ENCODE measurements at places on chromosomes 1 and 21. TPM values are rescaled to one million over a fixed set of nuclear protein-coding genes. Genes with fewer than 3 reads are reported as not detected.

CDK11B gene
- 32.0 TPM for total RNA-seq

GRCh38 chr1:83689921-83690868 lies 308.7 kb downstream of the TTLL7 start:
- peaks cover 11% of the 10 kb centered on the region for H3K4me1 ChIP-seq
- no peaks in the 10 kb centered on the region for H3K27me3 ChIP-seq
- no peak overlapping the region for H3K4me3 ChIP-seq
- DNase-seq, result no peak
- H3K27ac ChIP-seq, result no peak overlapping the region
- H3K36me3 ChIP-seq, result no peaks in the 10 kb centered on the region

SERTAD4 gene
- 11.9 TPM for total RNA-seq

DNA sequence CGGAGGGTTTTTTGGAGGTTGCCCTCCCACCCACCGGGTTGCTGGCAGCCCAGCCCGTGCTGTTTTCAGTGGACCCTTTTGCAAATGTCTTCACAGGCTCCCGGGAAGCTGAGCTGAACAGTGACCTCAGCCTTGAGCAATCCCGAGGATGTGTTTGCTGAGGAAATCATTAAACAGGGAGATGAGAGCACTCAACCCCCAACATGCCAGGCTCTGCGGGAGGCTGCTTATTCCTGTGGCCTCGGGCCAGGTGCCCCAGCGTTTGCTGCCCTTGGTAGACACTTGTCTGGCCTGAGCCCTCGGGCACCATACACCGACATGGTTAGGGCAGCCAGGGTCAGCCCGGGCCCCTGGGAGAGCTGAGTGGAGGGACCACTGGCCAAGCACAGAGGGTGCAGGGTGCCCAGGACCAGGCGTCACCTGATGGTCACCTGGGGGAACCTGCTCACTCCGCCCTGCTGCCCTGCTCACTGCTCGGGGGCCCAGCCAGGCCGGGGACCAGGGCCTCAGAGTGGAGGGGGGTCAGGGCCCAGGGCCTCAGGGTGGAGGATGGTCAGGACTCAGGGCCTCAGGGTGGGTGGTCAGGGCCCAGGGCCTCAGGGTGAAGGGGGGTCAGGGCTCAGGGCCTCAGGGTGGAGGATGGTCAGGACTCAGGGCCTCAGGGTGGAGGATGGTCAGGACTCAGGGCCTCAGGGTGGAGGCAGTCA lies 42.5 kb upstream of the POFUT2 start:
- no peaks in the 10 kb centered on the region for H3K4me1 ChIP-seq
- no peaks in the 10 kb centered on the region for H3K36me3 ChIP-seq
- H3K27me3 ChIP-seq, result no peaks in the 10 kb centered on the region
- H3K4me3 ChIP-seq, result no peak overlapping the region

AMIGO1 gene
- 0.88 TPM for total RNA-seq

DNA sequence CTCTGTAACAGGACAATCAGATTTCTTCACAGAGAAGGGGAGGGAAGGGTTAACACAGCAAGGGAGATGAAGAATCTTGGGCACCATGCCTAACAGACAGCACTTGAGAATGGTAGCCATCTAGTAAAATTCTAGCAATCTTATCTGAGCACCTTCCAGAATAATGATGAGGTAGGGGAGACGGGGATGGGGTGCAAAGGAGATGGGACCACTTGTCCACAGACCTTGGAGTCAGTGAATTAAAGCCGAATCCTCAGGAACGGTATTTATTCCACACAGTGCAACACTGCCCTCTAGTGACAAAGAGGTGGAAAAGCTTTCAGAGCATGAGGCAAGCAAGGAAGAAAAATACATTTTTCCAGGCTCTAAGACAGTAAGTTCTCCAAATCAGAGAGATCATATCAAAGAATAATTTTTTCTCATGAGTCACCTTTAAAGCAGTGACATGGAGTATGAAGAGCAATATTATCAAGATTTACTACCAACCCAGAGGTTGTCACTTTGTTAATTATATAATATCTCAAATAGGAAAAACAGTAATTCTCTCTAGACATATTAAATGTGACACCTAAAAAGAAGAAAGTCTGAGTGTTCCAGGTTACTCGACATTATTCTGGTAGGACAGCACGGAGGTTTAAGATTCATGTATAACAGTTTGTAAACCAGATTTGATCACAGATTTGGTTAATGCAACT lies 43.3 kb upstream of the LPAR3 start:
- no peak overlapping the region for H3K27ac ChIP-seq
- no peak overlapping the region for H3K4me3 ChIP-seq
- H3K36me3 ChIP-seq, result no peaks in the 10 kb centered on the region
- DNase-seq, result peak; percentile 57
- peaks cover 17% of the 10 kb centered on the region for H3K27me3 ChIP-seq

- H3K27me3 ChIP-seq, result peaks cover 18% of the 10 kb centered on the region
- H3K27ac ChIP-seq, result no peak overlapping the region
- H3K4me3 ChIP-seq, result no peak overlapping the region
- H3K36me3 ChIP-seq, result no peaks in the 10 kb centered on the region
Measured at GRCh38 chr1:160607011-160607671, 27.8 kb upstream of the CD84 start.

DNA sequence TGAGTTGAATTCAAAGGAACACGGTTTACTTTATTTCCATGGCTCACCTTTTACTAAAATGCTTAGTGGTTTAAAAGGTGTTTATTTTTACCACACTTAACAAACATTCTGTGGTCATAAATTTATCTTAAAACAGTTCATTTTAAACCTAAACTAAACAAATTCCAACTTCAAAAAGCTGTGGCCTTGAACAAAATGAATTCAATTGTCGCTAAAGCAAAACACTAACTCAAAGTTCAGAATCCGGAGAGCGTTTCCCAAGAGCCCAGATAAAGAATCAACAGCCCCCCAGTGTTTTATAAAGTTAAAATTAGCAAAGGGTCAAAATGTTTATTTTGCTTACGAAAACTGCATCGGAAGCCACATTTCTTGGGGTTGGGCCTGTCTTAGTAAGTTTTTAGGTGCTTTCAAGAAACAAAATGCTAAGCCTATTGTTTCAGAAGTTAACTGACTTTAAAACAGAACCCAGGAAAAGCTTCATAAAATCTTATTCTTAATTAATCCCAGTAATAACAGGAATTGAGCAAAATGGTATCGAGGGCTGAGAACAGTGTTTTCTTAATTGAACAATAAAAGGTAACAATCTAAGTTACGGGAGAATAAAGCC lies 1.3 kb downstream of the PUM1 start:
- no peaks in the 10 kb centered on the region for H3K27me3 ChIP-seq
- peaks cover 2% of the 10 kb centered on the region for H3K36me3 ChIP-seq
- peak overlapping the region; percentile 99 for H3K4me3 ChIP-seq
- DNase-seq, result peak; percentile 48

DNA sequence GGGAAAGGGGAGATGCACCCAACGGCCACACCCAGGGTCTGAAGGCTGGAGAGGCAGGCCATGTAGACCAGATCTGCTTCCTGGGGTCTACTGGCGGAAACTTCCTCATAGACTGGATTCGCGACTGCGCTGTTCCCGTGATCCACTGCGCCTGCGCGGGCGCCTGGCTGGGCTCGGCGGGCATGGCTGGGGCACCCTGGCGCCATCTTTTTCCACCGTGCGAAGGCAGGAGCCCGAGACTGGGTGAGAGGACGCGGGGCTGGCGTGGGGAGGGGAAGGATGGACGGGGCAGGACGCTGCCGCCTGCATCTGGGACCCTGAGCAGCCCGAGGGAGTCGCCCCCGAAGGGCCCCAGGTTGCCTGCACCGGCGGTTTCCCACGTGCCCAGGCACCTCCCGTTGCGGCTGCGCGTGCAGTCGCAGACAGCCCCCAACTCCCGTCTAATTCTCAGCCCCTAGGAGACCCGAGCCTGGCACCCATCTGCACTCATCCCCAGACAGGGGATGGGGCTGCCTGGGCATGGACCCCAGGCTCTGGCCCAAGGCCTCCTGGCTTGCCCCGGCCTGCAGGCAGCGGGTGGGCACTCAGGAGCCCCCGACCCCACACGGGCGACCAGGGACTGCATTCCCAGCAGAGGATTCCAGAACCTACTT lies 12.4 kb upstream of the FAM3B start:
- no peaks in the 10 kb centered on the region for H3K36me3 ChIP-seq
- H3K27ac ChIP-seq, result no peak overlapping the region
- H3K4me1 ChIP-seq, result no peaks in the 10 kb centered on the region
- DNase-seq, result no peak
- no peaks in the 10 kb centered on the region for H3K27me3 ChIP-seq

DNA sequence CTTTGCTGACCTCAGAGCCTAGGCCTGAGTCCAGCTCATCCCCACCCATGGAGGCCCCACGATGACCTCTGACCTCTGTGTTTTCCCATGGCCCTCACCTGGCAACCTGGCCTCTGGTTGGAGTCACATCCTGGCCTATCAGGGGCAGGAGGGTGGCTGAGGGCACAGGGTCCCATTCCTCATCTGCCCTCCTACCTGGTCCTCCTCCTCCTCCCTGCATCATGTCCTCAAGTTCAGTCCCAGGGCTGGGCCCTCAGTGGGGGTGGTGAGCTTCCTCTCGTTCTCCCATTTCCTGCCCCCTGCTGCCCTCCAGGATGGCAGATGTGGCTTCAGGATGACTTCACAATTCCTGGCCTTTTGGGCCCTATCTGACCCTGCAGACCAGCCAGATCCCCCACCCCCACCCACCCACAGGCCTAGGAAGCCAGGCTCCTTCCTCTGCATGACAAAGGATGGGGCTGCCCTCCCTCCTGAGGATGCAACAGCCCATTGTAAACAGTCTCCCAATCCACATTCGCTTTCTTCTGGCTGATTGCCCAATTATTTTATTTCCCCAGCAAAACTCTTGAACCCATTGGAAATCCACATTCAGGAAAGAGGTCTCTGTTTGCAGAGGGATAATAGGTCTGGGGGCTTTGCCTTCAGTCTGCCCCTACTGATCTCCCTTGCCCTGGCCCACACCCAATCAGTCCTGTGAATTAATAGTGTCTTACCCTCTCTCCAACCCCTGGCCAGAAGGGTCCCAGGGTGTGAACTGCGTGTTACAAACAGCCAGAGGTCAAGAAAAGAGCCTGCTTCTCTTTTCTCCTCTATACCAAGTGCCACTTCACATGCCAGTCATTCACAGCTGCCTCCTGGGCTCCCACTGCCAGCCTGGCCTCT lies 10.3 kb upstream of the LEFTY1 start:
- no peak for DNase-seq
- H3K36me3 ChIP-seq, result no peaks in the 10 kb centered on the region
- no peaks in the 10 kb centered on the region for H3K27me3 ChIP-seq
- no peak overlapping the region for H3K4me3 ChIP-seq
- peaks cover 7% of the 10 kb centered on the region for H3K4me1 ChIP-seq
- H3K27ac ChIP-seq, result no peak overlapping the region

EPHB2 gene
- 69.1 TPM for total RNA-seq

DNA sequence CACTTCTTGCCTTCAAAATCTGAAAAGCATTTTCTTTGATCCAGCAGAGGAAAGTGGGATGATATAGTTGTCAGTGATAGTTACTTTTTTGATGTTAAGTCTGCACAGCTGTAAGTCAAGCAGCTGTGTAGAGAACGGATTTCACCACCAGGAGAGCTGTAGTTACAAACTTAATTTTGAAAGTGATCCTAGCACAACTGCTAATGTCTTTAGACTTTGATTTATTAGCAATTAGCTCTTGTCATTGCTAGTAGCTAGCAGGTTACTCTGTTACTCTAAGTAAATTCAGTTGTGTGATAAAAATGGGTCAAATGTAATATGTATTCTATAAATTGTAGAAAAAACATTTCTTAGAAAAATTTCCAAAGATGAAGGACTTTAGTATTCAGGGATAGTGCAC lies 46.0 kb downstream of the ALG6 start:
- H3K36me3 ChIP-seq, result no peaks in the 10 kb centered on the region
- H3K27me3 ChIP-seq, result no peaks in the 10 kb centered on the region
- no peak overlapping the region for H3K4me3 ChIP-seq
- no peaks in the 10 kb centered on the region for H3K4me1 ChIP-seq
- no peak overlapping the region for H3K27ac ChIP-seq

LYSMD1 gene
- total RNA-seq, result 6.4 TPM

DNA sequence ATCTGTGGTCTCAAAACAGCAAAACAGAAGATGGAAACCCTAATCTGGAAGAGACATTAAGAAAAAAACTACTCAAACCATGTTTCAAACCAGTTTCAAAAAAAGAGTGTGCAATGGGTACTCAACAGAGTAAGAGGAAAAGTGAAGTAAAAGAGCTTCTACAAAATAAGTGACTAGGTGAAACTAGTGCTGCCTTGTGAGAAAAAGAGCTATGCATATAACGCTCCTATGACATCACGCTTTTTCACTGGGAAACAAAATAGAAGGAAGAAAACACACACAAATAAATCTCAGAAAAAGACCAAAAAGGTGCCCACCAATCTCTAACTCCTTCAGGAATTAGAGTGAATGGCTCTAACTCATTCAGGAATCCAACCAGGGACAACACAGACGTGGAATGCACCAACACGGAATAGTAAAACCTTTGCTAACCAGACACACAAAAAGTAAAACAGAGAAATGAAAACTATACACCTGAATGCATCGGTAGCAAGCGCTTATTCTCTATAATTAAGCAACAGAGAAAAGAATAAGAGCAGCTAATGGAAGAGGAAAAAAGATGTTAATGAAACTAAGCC lies 1.3 kb downstream of the FOXJ3 start:
- peak overlapping the region; percentile 28 for H3K27ac ChIP-seq
- peak; percentile 44 for DNase-seq
- no peaks in the 10 kb centered on the region for H3K27me3 ChIP-seq

DNA sequence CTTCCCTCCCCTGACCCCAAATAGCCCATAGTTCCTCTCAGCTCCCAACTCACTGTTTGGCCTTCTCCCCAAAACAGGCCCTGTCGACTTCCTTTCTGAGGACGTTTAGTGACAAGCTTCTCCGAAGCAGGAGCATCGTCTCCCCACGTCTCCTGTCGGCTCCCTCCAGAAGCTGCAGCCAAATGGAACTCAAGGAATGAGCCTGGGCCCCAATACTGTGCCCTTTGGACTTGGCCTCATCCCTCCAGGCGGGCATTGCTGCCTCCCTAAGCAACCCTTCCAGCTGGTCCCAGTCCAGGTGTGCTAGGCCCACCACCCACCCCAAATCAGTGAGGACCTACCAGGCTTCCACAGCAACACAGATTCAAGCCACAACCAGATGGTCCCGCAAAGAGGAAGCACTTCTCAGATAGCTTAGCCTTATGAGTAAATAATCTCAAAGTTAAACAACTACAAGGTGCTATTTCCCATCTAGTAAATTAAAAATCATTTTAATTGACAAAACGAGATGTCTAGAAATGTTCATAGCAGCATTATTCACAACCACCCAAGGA lies 33.0 kb downstream of the ACOT7 start:
- H3K27me3 ChIP-seq, result no peaks in the 10 kb centered on the region
- no peak for DNase-seq
- no peak overlapping the region for H3K4me3 ChIP-seq
- H3K4me1 ChIP-seq, result peaks cover 20% of the 10 kb centered on the region
- H3K36me3 ChIP-seq, result no peaks in the 10 kb centered on the region

DNA sequence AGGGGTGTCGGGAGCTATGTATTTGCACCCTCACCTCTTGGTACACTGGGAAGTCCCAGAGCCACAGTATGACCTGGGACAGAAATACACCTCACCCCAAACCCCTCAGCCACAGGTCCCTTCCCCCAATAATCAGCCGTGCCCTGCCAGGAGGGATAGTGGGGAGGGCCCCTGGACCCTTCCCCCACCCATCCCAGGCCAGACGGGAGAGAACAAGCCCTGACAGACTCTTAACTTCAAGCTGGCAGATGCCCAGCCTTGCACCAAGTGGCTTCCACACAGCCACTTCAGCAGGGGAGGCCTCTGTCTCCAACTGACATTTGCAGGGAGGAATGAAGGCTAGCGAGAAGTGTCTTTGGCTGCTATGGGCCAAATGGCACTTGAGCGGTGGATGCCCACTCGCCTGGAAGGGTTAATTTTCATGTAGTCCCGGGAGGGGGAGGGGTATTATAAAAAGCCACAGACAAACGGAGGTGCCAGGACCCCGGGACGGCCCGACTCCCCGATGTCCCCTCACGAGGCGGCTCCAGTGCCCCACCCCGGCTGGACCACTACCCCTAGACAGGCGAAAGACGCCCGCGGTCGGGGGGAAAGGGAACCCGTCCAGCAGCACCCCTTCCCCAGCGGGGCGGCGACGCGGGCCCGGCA lies 495 bp downstream of the SYNC start:
- H3K4me1 ChIP-seq, result peaks cover 11% of the 10 kb centered on the region
- H3K27me3 ChIP-seq, result no peaks in the 10 kb centered on the region

IRF6 gene
- total RNA-seq, result 42.0 TPM

ASTN1 gene
- not detected for total RNA-seq

All from endothelial cell of umbilical vein (primary cell).